ENCODE measurements at places on chromosomes 3 and 15. TPM values are rescaled to one million over a fixed set of nuclear protein-coding genes. Genes with fewer than 3 reads are reported as not detected.

The SKOR1 gene
- 0.65 TPM for total RNA-seq

The TARS3 gene
- 11.0 TPM for total RNA-seq

The XIRP1 gene
- 0.12 TPM for total RNA-seq

The NRROS gene
- 0.68 TPM for total RNA-seq

DNA sequence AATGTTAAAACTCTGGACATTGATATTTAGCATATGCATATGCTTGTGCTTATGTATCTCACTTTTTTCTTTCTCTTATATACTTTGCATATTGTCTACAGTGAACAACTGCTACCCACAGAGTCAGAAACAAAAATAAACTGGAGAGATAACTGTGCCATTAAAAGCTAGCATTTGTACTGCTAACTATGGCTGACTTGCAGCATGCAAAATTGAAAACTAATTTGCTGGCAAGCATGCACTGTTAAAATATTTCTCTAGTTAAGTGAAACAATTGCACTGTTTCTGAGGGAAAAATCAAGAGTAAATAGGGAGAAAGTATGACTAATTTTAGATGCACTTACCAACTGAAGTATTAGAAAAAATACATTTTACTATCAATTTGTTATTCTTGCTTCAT lies 177.8 kb downstream of the CBLB start:
- no peak overlapping the region for H3K4me3 ChIP-seq
- no peaks in the 10 kb centered on the region for H3K4me1 ChIP-seq
- no peaks in the 10 kb centered on the region for H3K27me3 ChIP-seq
- peaks cover 25% of the 10 kb centered on the region for H3K36me3 ChIP-seq
- DNase-seq: no peak

DNA sequence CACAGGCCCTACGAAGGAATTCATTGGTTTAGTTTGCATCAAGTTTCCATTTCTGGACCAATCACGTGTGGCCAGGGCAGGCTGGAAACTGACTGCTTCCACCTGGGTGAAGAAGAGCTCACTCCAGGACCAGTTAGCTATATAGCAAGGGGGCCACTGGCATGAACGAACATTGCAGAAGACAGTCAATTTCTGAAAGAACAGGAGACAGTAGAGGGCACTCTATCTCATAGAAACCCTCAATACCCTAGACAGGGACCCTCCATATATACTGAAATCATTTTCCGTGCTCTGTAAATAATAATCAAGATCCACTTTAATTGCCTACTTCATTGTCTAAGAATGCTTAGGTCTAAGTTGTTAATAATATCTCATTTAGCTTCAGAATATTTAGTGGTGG lies 215.6 kb downstream of the CADPS start:
- no peak overlapping the region for H3K4me3 ChIP-seq
- DNase-seq: no peak
- no peak overlapping the region for H3K27ac ChIP-seq
- H3K4me1 ChIP-seq: peaks cover 6% of the 10 kb centered on the region
- H3K36me3 ChIP-seq: no peaks in the 10 kb centered on the region

DNA sequence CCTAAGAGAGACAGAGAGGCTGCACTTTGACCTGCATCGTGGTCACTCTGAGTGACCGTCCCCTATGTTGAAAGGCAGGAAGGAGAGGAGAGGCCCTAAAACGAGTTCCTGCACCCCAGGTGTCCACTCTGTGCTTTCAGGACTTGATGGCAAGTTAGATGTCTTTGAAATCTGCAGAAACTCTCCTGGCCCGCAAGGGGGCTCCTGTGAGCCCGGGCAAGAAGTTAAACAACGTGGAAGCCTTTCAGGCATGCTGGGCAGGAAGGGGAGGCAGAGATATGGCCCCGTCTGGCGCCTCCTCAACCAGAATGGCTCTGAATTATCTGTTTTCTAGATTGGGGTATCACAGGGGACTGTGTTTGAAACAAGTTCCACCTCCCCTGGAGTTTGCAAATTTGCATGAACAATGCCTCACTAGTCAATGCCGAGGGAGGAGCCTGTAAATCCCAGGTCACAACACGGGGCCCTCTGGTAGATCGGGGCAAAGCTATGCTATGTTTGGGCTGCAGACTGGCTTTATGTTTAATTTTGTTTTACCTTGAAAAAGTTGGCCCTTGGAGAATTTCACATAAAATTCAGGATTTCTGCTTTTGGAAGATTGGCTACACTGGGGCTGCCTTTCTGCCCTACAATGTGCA lies 9.8 kb downstream of the CTXND1 start:
- peaks cover 12% of the 10 kb centered on the region for H3K4me1 ChIP-seq
- H3K36me3 ChIP-seq: no peaks in the 10 kb centered on the region
- DNase-seq: peak; percentile 55
- H3K4me3 ChIP-seq: no peak overlapping the region

- H3K27me3 ChIP-seq: peaks cover 11% of the 10 kb centered on the region
- no peak overlapping the region for H3K4me3 ChIP-seq
- H3K27ac ChIP-seq: no peak overlapping the region
Observed at GRCh38 chr3:150985711-150986110, 13.2 kb upstream of the CLRN1 start.

DNA sequence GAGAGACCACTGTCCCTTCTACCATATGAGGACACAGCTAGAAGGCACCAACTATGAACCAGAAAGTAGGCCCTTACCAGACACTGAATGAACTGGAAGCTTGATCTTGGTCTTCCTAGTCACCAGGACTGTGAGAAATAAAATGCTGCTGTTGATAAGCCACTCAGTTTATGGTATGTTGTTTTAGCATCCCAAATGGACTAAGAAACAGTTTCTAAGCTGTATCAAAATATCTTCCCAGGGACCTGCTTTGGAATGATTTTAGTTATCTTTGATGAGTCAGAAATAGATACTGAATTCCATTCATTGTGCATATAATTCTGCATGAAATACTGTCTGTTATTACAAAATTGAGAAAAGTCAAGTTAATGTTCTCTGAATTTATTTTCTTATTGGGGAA lies 18.6 kb downstream of the WDR76 start:
- H3K4me3 ChIP-seq: no peak overlapping the region
- no peak overlapping the region for H3K27ac ChIP-seq
- DNase-seq: no peak

- no peaks in the 10 kb centered on the region for H3K36me3 ChIP-seq
- H3K27me3 ChIP-seq: no peaks in the 10 kb centered on the region
- H3K4me1 ChIP-seq: no peaks in the 10 kb centered on the region
- no peak overlapping the region for H3K27ac ChIP-seq
- H3K4me3 ChIP-seq: no peak overlapping the region
Observed at GRCh38 chr3:26236531-26236930, 386.0 kb upstream of the LRRC3B start.

DNA sequence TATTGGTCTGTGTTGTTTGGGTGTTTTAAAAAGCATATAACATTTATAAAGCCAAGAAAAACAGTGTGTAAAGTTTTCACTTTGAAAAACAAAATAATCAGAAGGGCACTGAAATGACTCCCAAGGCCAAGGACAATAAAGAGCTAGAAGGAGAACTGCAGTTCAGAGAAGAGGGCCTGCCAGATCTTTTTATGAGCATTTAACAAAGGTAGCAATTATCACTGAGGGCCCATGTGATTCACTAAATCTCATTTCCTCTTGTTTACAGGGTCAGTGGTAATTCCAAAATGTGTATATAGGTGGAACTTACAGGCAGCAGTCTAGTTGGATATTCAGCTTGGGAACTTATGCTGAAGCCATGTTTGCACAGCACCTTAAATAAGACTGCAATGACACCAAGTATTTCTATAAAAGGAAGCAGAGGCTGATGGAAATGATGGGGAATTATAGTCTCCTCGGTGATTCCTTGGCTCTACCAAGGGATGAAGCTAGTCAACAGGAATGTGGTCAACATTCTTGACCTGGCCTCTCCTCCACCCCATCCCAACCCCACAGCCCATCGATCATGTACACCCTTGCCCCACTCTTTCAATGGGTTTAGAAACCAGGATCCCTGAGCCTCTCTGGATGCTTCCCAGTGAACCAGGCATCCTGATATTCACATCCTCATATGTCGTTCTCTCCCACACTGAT lies 54.4 kb upstream of the THUMPD3 start:
- H3K27ac ChIP-seq: no peak overlapping the region
- peaks cover 11% of the 10 kb centered on the region for H3K4me1 ChIP-seq
- H3K4me3 ChIP-seq: no peak overlapping the region
- no peaks in the 10 kb centered on the region for H3K36me3 ChIP-seq
- no peak for DNase-seq
- no peaks in the 10 kb centered on the region for H3K27me3 ChIP-seq

- no peak overlapping the region for H3K27ac ChIP-seq
- H3K4me3 ChIP-seq: no peak overlapping the region
- DNase-seq: no peak
- no peaks in the 10 kb centered on the region for H3K36me3 ChIP-seq
- no peaks in the 10 kb centered on the region for H3K27me3 ChIP-seq
Observed at GRCh38 chr15:61655881-61656280, 404.4 kb downstream of the VPS13C start.
